ENCODE measurements at places on chromosomes 11 and 22.

DNA sequence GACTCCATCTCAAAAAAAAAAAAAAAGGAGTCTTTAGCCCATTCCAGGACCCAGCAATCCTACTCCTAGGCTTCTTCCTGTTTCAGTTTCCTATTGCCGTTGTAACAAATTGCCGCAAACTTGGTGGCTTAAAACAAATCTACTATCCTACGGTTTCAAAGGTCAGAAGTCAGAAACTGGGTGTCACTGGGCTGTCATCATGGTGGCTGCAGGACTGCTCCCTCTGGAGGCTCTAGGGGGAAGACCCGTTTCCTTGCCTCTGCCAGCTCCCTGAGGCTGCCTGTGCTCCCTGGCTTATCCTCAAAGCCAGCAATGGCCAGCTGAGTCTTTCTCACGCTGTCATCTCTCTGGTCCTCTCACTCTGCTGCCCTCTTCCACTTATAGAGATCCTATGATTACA, 8.7 kb upstream of the DAGLA start:
- no peak for DNase-seq

GRCh38 chr11:128716661-128717210, 22.9 kb downstream of the FLI1 start:
- no peak for DNase-seq

- no peak for DNase-seq
Observed at GRCh38 chr11:44839458-44840084, 111.1 kb downstream of the TP53I11 start.

GRCh38 chr11:47378010-47378835, at the start of gene SPI1:
TSS of gene SPI1 (minus strand) at chr11:47378547. CDS start at chr11:47378353, 194 bp downstream.
- DNase-seq: no peak

DNA sequence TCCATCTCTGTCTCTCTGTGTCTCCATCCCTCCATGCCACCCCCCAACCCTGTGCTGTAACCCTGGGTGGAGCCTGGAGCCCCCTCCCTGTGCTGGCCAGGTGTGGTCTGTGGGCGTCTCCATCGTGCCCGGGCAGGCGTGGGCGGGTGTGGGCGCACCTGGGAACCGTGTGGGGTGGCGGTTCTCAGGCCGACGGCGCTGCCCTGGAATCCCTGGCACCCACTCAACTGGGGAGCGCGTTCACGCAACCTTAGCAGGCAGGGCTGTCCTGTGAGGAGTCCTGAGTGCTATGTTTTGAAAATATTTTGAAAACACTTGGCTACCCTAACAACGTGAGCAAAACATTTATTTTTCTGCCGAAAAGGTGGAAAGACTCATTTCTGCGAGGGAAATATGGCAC, 4.7 kb downstream of the TNNT3 start:
- DNase-seq: no peak

Data from fibroblast of mammary gland (primary cell).